ENCODE measurements at places on chromosomes 12 and 14. TPM values are rescaled to one million over a fixed set of nuclear protein-coding genes. Genes with fewer than 3 reads are reported as not detected.

The SMOC1 gene
- total RNA-seq = 12.8 TPM

The SERPINA9 gene
- not detected for total RNA-seq

The ST8SIA1 gene
- total RNA-seq = 6.4 TPM

The LYSET gene
- 18.5 TPM for total RNA-seq

The ADCY6 gene
- 16.1 TPM for total RNA-seq

The SYCP3 gene
- 0.04 TPM for total RNA-seq

The RIPK3 gene
- not detected for total RNA-seq

The KCNC2 gene
- total RNA-seq = not detected

The SLC5A8 gene
- total RNA-seq = not detected

The IPO4 gene
- total RNA-seq = 56.0 TPM

The LIN7A gene
- total RNA-seq = 57.8 TPM

The SNX6 gene
- 95.3 TPM for total RNA-seq

The BCL2L2 gene
- total RNA-seq = 22.3 TPM

The ACYP1 gene
- total RNA-seq = 31.9 TPM

The CYP46A1 gene
- total RNA-seq = 0.10 TPM

- peaks cover 22% of the 10 kb centered on the region for H3K4me1 ChIP-seq
- peaks cover 34% of the 10 kb centered on the region for H3K36me3 ChIP-seq
- H3K27me3 ChIP-seq = no peaks in the 10 kb centered on the region
- no peak overlapping the region for H3K4me3 ChIP-seq
- H3K27ac ChIP-seq = no peak overlapping the region
Measured at GRCh38 chr12:66119870-66120241, 10.7 kb downstream of the LLPH start.

GRCh38 chr12:100715976-100716944 is 78.3 kb upstream of the ANO4 start:
- no peaks in the 10 kb centered on the region for H3K27me3 ChIP-seq
- no peaks in the 10 kb centered on the region for H3K4me1 ChIP-seq
- no peak overlapping the region for H3K4me3 ChIP-seq
- no peaks in the 10 kb centered on the region for H3K36me3 ChIP-seq
- DNase-seq = no peak

- H3K4me1 ChIP-seq = no peaks in the 10 kb centered on the region
- H3K27ac ChIP-seq = no peak overlapping the region
- peaks cover 26% of the 10 kb centered on the region for H3K27me3 ChIP-seq
- no peak for DNase-seq
Measured at GRCh38 chr12:2290091-2290490, 237.3 kb downstream of the CACNA1C start.

DNA sequence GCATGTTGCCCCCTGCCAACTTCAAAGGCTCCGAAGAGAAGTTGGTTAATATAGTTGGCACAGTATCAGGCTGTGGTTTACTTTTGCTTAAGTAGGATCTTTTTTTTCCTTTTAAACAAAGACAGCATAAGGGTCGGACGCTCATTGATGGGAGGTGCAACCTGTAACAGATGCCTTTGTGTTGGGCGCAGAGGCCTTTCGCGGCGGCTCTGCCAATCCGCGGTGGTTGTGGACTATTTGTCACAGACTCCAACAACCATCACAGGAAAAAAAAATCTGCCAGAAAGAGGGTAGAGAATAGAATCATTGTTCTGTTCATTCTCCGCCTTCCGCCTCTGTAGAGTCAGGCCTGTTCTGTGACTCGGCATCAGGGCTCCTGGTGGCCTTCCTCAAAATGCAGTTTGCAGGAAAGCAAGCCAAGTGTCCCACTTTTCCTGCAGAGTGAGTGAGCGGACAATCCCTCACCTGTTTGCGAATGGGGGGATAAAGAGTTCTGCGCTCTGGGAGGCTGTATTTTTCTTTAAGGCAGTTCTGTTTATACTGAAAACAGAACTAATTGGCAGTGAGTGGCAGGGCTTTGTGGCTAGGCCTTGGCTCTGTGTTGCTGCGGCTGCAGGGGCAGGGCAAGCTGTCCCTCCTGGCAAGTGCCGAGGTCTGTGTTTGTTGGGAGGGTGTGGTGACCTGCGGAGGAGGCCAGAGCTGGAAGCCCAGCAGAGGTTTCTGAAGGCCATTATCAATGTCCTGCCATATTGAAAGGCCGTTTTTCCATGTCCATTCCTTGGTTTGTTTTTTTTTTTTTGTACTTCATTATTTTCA is 83.0 kb upstream of the PIWIL1 start:
- H3K36me3 ChIP-seq = no peaks in the 10 kb centered on the region
- no peak overlapping the region for H3K4me3 ChIP-seq
- H3K4me1 ChIP-seq = no peaks in the 10 kb centered on the region
- no peak overlapping the region for H3K27ac ChIP-seq

GRCh38 chr12:20492251-20492760 is 124.0 kb downstream of the PDE3A start:
- DNase-seq = no peak
- no peak overlapping the region for H3K4me3 ChIP-seq
- no peak overlapping the region for H3K27ac ChIP-seq
- H3K27me3 ChIP-seq = no peaks in the 10 kb centered on the region
- H3K36me3 ChIP-seq = no peaks in the 10 kb centered on the region
- H3K4me1 ChIP-seq = no peaks in the 10 kb centered on the region

DNA sequence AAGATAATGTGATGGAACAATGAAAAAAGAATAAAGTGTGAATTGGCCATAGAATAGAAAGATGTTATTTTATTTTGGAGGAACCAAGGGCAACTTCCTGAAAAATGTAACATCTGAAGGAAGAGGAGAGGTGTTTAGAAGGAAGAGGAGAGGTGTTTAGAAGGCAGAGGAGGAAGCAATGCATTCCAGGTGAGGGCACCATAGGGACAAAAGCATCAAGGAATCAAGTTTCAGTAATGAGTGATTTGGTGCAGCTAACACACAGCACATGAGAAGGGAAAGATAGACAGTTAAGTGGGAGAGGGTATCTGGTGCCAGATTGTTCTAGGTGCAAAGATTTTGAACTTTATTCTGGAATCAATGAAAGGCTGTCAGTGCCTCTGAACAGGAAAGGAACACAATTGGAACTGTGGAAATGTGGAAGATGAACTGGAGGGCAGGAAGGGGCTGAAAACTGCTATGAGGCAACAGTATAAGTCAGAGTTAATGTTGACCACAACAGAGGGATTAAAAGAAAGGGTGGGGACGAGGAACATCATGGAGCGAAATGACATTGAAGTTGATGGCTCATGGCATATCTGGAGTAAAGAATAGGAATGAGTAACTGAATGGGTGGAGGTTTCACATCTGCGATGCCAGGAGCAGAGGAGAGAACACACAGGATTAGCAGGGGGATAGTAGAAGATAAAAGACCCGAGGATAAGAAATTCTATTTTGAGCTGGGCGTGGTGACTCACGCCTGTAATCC is 326.6 kb downstream of the LRIG3 start:
- no peaks in the 10 kb centered on the region for H3K4me1 ChIP-seq
- no peaks in the 10 kb centered on the region for H3K36me3 ChIP-seq
- H3K27me3 ChIP-seq = no peaks in the 10 kb centered on the region
- H3K27ac ChIP-seq = no peak overlapping the region
- H3K4me3 ChIP-seq = no peak overlapping the region
- DNase-seq = no peak

DNA sequence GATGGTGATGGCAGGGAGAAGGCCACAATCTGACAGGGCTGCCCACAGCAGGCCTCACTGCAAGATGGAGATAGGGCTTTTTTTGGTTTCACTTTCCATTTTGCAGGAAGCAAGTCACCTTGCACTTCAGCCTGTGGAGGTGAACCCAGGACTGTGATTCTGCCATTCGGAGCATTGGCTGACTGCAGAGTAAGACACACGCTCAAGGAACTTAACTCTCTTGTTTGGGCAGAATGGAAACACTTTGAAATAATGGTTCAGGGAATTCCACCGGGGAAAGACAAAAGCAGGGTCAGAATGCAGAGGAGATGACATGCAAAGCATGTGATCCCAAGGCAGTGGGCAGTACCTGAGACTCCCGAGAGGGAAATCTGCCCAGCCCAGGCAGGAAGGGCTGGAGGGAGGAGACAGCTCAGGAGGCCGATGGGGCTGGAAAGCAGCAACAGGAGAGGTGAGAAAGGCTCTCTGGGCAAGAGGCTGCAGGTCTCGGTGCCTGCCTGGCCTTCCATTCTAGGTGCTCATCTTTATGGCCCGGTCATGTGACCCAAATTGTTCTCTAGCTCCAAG is 58.7 kb upstream of the PRMT8 start:
- no peaks in the 10 kb centered on the region for H3K4me1 ChIP-seq
- 0 out of 2 replicates have a peak, but pooled peaks cover 11% of the 10 kb centered on the region for H3K27me3 ChIP-seq
- no peak for DNase-seq
- no peak overlapping the region for H3K27ac ChIP-seq

DNA sequence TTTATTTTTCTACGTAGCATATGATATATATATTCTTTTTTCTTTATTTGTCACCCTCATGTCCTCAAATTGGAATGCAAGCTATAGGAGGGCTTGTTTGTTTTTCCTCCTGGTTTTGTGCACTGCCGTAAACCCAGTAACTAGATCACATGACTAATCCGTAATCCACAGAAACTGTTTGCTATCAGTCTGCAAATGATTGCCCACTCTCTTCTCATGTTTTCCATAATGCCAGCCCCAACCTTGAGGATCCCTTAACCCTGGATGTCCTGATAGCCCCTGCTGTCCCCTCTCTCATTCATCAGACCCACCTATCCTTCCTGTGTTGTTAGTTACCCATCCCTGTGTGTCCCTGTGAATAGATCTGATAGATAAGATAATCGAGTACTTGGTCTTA is 94.0 kb downstream of the TSPAN9 start:
- H3K27ac ChIP-seq = no peak overlapping the region
- H3K27me3 ChIP-seq = no peaks in the 10 kb centered on the region
- no peaks in the 10 kb centered on the region for H3K36me3 ChIP-seq
- no peak for DNase-seq
- no peak overlapping the region for H3K4me3 ChIP-seq
- peaks cover 37% of the 10 kb centered on the region for H3K4me1 ChIP-seq

GRCh38 chr12:120500581-120500980 is 4.7 kb downstream of the DYNLL1 start:
- no peak overlapping the region for H3K4me3 ChIP-seq
- H3K4me1 ChIP-seq = peaks cover 9% of the 10 kb centered on the region
- H3K27ac ChIP-seq = no peak overlapping the region
- no peak for DNase-seq
- no peaks in the 10 kb centered on the region for H3K27me3 ChIP-seq
- peaks cover 36% of the 10 kb centered on the region for H3K36me3 ChIP-seq

DNA sequence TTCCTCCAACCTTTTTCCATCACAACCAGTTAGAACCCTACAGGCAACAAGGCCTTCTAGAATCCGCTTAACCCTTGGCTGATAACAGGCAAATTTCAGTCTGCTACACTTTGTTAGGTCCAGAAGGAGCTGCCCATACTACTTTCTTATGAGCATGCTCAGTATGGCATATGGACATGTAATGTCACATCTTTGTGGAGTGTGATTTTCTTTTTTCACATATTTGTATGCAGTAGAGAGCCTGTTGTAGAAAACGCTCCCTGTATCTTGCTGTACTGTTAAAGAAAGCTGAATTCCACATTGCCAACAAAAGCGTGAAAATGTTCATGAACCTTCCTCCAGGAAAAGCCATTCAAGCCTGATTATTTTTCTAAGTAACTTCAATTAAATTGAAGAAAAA is 196.5 kb downstream of the SLC41A2 start:
- H3K4me1 ChIP-seq = no peaks in the 10 kb centered on the region
- H3K27me3 ChIP-seq = no peaks in the 10 kb centered on the region
- DNase-seq = no peak
- H3K27ac ChIP-seq = no peak overlapping the region
- H3K36me3 ChIP-seq = no peaks in the 10 kb centered on the region
- H3K4me3 ChIP-seq = no peak overlapping the region

DNA sequence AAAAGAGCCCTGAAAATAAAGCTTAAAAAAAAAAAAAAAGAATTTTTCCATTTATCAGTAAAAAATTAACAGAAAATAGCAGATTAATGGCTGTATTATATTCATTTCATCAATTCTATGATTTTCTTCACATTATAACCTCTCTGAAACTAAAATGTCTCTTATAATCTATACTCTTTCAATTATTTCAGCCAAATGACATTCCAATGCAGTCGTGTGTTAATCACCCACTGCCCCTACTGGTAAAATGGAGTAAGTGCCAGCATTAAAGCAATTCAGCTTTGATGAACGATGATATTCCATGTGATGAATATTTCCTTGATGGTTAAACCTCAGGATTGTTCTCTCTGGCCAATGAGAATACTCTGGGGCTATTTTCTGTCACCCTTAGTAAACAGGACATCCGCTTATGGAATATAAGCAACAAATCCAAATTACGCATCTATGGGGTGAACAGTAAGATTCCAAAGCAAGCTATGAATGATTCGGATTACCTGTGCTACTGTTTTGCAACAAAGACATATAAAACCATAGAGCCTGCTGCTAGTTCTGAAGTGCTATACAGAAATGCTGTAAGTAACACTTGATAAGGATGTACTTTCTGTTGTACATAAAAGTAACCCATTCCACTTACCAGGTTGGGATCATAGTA is 20.3 kb upstream of the SYCP3 start:
- no peak overlapping the region for H3K4me3 ChIP-seq
- no peaks in the 10 kb centered on the region for H3K36me3 ChIP-seq
- peak; percentile 48 for DNase-seq
- H3K27me3 ChIP-seq = no peaks in the 10 kb centered on the region
- no peak overlapping the region for H3K27ac ChIP-seq

DNA sequence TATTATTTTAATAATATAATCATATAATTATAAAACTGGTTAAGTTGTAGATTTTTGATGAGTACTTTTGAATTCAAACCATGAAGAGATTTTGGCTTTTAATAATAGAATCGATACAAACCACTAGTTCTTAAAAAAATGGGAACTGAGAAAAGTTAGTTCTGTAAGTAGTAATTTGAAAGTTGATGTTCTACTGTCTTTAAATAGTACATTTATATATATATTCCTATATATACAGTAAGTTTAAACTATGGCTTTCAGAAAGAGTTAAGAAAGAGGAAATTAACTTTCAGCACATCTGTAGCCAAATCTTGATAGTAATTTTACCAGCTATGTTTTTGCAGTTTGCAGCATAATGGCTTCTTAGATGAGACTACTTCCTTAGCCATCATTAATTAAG is 7.8 kb downstream of the LRRK2 start:
- H3K27me3 ChIP-seq = no peaks in the 10 kb centered on the region
- no peak overlapping the region for H3K27ac ChIP-seq
- no peaks in the 10 kb centered on the region for H3K36me3 ChIP-seq
- no peak for DNase-seq
- no peaks in the 10 kb centered on the region for H3K4me1 ChIP-seq
- no peak overlapping the region for H3K4me3 ChIP-seq

DNA sequence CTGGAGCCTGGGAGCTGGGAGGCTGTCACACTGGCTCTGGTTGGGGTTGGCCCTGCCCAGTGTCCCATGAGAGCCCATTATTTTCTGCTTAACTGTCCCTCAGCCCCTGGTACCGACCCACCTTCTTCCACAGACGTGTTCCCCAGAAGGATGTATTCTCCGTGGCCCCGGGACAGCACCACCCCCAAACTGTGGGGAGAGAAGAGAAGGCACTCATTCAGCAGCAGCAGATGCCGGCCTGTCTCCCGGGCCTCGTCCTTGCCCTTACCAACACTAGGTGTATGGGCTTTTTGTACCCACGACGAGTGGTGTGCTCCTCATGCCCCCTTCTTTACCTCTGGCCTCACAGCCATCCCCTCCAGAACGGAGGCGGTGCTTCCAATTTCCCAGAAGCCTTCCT is 38.1 kb downstream of the LRTM2 start:
- no peak overlapping the region for H3K4me3 ChIP-seq
- no peak for DNase-seq
- H3K36me3 ChIP-seq = no peaks in the 10 kb centered on the region
- no peak overlapping the region for H3K27ac ChIP-seq
- H3K27me3 ChIP-seq = no peaks in the 10 kb centered on the region
- H3K4me1 ChIP-seq = no peaks in the 10 kb centered on the region

GRCh38 chr14:85063747-85064146 is 466.2 kb upstream of the FLRT2 start:
- H3K4me1 ChIP-seq = no peaks in the 10 kb centered on the region
- no peaks in the 10 kb centered on the region for H3K27me3 ChIP-seq
- H3K36me3 ChIP-seq = no peaks in the 10 kb centered on the region
- no peak overlapping the region for H3K27ac ChIP-seq
- no peak for DNase-seq
- H3K4me3 ChIP-seq = no peak overlapping the region

Measured in SJCRH30 (cell line).